ENCODE measurements at places on chromosomes 6 and 20.

GRCh38 chr6:148952147-148953035 lies 205.6 kb downstream of the UST start:
- no peak for DNase-seq

- DNase-seq: no peak
Measured at GRCh38 chr20:51372176-51372803, 170.2 kb downstream of the NFATC2 start.

GRCh38 chr20:9831032-9831431 lies 7.8 kb downstream of the PAK5 start:
- DNase-seq: no peak

GRCh38 chr6:39166189-39166911 lies 51.4 kb upstream of the SAYSD1 start:
- peak; percentile 28 for DNase-seq

- DNase-seq: peak; percentile 32
Measured at GRCh38 chr20:16434062-16434664, 139.1 kb downstream of the KIF16B start.

DNA sequence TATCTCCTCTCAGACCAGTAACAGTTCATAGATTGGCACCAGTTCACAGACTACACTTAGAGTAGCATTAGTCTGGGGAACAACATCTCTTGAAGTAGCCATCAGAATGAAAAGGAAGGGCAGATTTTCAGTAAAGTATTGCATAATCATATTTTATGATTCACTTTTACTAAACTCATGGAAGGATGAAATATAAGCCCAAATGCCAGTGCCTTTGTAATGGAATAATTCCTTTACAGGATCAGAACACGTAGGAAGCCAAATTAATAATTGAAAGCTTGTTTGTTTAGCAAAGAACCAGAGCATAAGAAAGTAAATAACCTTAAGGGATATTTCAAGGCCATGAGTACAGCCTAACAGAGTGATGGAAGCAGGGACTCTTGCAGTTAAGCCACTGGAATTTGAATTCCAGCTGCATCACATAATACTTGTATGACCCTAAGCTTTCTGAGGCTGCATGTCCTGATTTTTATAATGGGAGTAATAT lies 11.4 kb upstream of the LOC128125822 start:
- no peak for DNase-seq

GRCh38 chr20:50852085-50852484 lies 57.2 kb downstream of the BCAS4 start:
- DNase-seq: no peak

- DNase-seq: no peak
Measured at GRCh38 chr20:43558412-43559146, at the start of gene SGK2. Gene SGK2 (plus strand): TSS chr20:43559027. CDS start chr20:43566496, 7,469 bp downstream.

DNA sequence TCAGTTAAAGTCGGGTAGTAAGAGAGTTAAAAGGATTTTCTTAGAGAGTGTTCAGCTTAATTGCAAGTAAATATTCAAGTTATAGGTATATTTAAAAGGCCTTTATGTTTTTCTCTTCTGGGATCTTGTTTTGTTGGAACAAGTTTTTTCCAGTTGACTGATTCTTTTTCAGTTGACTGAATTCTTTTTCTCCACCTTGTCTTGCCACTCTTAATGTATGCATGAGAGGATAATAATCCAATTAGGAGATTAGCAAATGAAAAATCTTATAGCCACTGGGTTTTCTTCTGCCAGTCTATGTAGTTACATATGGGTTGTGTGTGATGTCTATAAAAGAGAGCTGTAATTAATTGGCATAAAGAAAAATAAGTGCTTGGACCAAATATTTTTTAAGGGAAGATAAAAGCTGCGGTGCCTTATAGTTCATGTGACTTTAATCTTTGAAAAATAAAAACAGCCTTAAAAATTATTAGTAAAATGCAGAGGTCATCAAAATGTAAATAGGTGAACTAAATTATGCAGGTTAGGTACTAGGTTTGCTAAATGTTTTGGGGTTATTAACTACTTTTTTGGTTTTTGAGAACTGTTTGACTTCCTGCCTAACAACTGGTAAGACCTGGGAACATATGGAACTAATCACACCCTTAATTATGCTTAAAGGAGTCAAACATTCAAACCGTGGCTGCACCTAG lies 367.2 kb downstream of the HTR1B start:
- no peak for DNase-seq

- DNase-seq: no peak
Measured at GRCh38 chr20:35568645-35569044, 26.8 kb downstream of the ERGIC3 start.

- no peak for DNase-seq
Measured at GRCh38 chr20:17678295-17678694, 3.7 kb downstream of the RRBP1 start.

DNA sequence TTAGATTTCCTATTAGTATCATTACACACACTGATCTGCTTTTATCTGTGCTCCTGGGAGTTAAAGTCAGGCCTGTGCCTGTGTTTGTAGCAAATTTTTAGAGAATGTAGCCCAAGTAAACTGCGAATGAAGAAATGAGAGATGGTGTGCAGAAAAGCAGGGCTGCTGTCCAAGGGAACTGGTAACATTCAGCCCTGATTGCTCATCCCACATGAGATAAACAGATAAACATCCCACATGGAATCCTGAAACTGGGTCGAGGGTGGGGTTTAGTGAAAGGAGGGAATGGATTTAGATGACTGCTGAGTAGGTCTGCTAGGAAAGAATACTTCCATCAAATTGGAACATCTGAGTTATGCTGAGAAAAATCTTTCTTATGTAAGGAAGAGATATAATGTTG lies 69.1 kb downstream of the GRIK2 start:
- no peak for DNase-seq

- no peak for DNase-seq
Measured at GRCh38 chr6:53727748-53728147, 62.2 kb upstream of the KLHL31 start.

GRCh38 chr6:7021301-7021700 lies 86.5 kb upstream of the RREB1 start:
- no peak for DNase-seq

- DNase-seq: no peak
Measured at GRCh38 chr6:105601541-105602236, 198.8 kb upstream of the PREP start.

- DNase-seq: no peak
Measured at GRCh38 chr6:31538805-31539400, 2.9 kb downstream of the DDX39B start.

DNA sequence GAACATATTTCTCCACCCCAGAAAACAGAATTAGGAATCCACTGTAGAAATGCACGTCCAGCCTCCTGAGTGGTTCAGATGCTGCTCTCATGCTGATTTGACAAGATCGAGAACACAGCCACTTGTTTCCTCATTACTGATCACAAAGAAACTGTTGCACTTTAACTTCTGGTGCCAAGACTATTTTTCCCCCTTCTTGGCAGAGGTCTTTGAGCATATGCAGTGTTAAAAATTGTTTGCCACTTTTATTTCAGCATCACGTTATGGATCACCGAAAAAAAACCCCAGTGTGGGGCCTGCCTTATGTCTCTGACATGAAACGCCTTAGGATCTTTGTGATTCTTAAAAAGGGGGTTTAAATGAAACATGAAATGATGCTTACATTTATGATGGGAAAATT lies 1066.9 kb downstream of the KIF16B start:
- no peak for DNase-seq

- no peak for DNase-seq
Measured at GRCh38 chr20:10115021-10115420, 80.2 kb downstream of the ANKEF1 start.

GRCh38 chr20:56200456-56200855 lies 48.1 kb upstream of the MC3R start:
- DNase-seq: no peak

- DNase-seq: no peak
Measured at GRCh38 chr6:98039904-98040607, 757.0 kb upstream of the MMS22L start.

- DNase-seq: no peak
Measured at GRCh38 chr20:39785252-39785917, 823.2 kb downstream of the DHX35 start.

DNA sequence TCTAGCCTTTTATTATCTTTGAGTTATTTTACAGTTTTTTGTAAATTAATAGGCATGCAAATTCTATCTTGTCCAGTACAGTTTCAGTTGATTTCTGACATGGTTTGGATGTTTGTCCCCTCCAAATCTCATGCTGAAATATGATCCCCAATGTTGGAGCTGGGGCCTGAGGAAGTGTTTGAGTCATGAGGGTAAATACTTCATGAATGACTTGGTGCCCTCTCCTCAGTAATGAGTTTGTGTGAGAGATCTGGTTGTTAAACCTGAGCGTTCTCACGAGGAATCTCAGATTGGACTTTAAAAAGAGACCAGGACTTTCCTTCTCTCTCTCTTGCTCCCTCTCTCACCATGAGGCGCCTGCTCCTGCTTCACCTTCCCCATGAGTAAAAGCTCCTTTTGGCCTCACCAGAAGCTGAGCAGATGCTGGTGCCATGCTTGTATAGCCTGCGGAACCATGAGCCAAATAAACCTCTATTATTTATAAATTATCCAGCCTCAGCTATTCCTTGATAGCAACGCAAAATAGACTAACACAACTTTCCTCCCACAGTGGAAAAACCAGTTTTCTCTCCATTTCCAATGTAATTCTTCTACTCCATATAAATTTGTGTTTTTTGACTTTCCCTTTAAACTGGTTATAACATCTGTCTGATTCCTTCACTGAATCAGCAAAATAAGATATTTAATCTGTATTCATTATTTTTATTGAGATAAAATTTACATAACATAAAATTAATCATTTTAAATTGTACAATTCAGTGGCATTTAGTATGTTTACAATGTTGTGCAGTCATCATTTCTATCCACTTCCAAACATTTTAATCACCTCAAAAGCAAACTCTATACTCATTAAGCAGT lies 78.7 kb upstream of the PRSS16 start:
- no peak for DNase-seq

DNA sequence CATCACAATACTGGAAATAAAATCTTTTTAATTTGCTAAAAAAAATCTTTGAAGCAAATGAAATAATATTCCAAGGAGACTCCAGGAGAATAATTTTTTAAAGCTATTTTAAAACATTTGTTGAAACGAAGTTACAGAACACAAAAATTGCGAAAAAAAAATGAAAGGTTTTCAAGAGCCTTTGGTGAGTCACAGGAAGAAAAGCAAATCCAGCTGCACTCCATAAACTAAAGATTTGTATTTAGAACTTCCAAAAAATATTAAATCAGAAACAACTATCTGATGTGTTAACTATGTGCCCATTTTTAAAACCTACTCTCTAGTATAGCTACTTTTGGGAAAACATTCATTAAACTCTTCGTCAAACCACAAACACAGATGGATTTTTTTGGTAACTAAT lies 23.6 kb downstream of the PDSS2 start:
- DNase-seq: no peak

DNA sequence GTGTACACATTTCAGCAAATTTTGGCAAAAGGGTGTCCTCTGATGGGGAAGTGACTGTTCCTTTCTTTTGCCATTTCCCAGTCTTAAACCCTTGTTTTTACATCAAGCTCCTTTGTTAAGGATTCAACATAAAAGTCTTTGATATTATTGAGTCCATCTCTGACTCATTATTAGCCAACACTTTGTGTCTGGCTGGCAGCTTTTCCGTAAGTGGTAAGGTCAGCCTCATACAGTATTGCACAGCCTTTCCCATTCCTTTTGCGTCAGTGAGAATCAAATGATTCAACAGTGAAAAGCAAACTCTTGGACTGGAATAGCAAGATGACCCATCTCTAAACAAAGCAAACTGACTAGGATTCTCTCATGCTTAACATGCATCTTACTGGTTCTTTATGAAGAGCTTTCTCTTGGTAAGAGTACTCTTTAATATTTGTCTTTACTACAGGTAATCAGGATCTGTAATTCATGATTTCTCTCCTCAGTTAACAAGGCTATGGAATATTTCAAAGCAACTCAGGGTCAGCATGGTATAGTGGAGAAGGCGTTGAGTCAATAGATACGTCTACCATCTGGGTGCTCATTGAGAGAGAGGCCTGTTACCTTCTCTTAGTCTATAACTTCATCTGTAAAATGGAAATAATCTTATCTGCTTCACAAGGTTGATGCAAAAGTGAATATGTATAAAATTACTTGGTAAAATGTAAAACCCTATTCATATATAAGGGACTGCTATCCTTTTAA lies 183.6 kb downstream of the PRL start:
- DNase-seq: peak; percentile 89

DNA sequence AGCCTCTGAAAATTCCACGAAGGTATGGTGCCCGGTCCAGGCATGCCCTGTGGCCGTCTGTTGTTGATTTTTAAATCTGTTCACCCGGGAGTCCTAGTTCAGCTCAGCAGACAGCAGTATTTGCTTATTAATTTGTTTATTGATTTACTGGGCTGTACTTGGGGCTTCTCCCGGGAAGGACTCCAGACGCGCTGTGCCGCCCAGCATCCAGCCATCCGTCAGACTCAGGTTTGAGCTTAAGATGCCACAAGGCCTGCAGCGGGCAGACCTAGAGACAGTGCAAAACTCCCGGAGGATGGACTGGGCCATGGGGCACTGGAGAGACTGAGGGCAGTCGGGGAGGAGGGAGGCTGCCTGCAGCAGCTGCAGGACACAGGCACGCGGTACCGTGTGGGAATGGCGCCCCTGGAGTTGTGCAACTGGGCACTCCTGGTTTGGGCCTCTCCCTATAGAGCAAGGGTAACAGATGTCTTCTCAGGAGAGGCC lies 17.3 kb upstream of the CCDC167 start:
- no peak for DNase-seq

DNA sequence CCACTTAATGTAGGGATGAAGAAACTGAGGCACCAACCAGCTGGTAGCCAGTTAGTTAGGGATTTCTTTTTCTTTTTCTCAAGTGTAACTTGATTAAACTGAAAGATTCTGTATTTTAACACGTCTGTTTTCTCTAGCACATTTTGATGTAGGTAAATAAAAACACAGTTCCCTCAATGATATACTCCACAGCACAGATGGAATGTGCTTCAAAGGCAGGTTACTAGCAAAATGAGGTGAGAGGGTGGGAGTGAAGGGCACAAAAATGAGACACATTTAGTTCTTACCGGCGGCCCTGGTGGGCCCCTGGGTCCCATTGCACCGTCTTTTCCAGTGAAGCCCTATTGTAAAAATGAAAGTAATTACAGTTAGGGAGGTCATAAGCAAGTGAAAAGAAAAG lies 108.9 kb downstream of the COL12A1 start:
- DNase-seq: no peak

GRCh38 chr6:2872423-2873358 lies 30.4 kb downstream of the SERPINB9 start:
- no peak for DNase-seq
